ENCODE measurements at places on chromosomes 3 and 15.
A peak's percentile ranks its signal among the peaks of the same experiment; 100 is the strongest.

- no peak for DNase-seq
Observed at GRCh38 chr3:169667166-169668071, 3.9 kb upstream of the MECOM start.

GRCh38 chr3:98777286-98777685 is 14.1 kb downstream of the ST3GAL6 start:
- no peak for DNase-seq

GRCh38 chr15:67137951-67138848 is 72.8 kb downstream of the SMAD3 start:
- peak; percentile 44 for DNase-seq

- peak; percentile 61 for DNase-seq
Observed at GRCh38 chr15:65512807-65513416, 4.6 kb downstream of the DPP8 start.

- DNase-seq: no peak
Observed at GRCh38 chr3:129050556-129051295, 9.9 kb upstream of the GP9 start.

GRCh38 chr15:82064824-82065223 is 19.0 kb upstream of the MEX3B start:
- no peak for DNase-seq

DNA sequence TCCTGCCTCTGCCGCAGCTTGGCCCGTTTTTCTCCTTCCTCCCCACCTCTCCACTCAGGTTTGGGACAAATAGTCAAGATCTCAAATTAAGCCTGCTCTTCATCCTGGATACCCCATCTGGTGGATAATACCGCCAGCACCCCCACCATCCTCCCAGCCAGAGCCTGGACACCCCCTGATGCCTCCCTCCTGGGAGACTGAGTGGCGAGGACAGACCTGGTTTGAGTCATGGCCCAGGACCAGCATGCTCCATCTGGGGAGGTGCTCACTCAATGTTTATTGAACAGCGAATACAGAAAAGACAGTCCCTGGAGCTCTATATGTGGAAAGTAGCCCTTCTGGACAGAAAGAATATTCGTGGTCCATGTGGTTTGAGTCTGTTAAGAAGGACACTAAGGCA is 23.3 kb downstream of the CTSH start:
- DNase-seq: no peak

- DNase-seq: no peak
Observed at GRCh38 chr3:177598097-177598833, 401.0 kb upstream of the TBL1XR1 start.

GRCh38 chr3:184485906-184486305 is 75.7 kb upstream of the EPHB3 start:
- no peak for DNase-seq

DNA sequence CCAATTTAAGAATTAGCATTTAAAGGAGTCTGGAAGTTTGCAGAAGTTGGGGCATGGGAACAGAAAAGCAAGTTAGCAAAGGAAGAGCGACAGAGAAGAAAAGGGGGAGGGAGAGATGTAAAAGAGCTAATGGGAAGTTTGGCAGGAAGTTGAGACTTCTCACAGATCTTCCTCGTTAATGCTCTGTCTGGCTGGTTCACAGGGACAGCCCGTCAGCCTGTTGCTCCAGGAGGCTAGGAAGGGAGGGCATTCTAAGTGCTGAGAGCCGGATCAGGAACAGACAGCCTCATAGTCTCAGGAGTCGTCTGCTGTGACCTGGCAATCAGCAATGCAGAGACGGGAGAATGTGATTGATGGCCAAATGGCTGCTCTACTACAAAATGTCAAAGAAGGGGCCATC is 150.3 kb downstream of the AGBL1 start:
- no peak for DNase-seq

DNA sequence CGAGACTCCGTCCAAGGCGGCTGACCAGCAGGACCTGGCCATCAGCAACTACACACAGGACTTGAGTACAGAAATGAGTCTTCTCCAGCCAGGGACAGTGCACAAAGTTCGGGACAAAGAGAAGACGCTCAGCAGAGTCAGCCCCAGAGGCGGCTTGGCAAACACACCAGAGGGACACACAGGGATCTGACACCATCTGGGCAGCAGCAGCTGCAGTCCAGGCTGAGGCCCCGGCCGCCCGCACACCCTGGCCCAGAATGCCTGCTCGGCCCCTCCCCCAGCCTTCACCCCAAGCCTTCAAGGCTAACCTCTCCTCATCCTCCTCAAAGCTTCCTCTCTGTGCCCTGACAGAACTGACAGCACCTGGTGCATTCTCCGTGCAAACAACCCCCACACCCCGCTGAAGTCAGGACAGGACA is 61.1 kb downstream of the XXYLT1 start:
- DNase-seq: peak; percentile 78

- no peak for DNase-seq
Observed at GRCh38 chr3:47541583-47542108, 28.1 kb upstream of the ELP6 start.

GRCh38 chr3:118882353-118882947 is 152.2 kb downstream of the IGSF11 start:
- DNase-seq: peak; percentile 71

DNA sequence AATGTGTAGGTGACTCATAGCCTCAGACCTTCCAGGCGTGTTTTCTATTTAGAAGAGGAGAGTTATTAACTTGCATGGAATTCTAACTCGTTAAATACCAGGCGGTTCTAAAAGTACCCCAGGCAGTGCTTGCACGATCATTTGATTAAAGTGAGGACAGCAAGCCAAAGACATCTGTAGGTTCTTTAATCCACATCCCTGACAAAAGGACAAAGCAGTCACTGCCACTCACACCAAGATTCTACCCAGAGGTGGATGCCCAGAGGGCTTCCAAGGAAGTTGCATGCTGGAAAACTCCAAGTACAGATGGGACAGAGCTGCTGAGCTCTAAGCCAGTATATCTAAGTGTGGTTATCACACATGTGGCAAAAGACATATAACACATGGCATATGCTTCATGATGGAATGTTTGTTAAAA is 372.1 kb downstream of the ROBO2 start:
- DNase-seq: no peak

DNA sequence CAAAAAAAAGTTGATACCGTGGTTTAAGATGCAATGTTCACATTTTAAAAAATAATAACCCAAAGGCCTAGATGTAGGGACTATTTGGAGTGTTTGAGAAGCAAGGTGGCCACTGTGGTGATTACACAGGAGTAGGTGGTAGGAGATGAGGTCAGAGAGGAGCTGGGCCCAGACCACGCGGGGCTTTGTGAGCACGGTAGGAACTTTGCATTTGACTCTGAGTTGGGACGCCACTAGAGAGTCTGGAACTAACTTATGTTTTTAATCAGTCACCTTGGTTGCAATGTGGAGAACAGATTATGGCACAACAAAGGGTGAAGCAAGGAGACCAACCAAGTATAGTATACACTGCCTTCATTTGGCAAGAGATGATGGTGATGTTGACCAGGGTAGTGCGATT is 351.7 kb downstream of the MECOM start:
- DNase-seq: no peak

- DNase-seq: no peak
Observed at GRCh38 chr3:195269375-195270078, 1.4 kb downstream of the XXYLT1 start.

DNA sequence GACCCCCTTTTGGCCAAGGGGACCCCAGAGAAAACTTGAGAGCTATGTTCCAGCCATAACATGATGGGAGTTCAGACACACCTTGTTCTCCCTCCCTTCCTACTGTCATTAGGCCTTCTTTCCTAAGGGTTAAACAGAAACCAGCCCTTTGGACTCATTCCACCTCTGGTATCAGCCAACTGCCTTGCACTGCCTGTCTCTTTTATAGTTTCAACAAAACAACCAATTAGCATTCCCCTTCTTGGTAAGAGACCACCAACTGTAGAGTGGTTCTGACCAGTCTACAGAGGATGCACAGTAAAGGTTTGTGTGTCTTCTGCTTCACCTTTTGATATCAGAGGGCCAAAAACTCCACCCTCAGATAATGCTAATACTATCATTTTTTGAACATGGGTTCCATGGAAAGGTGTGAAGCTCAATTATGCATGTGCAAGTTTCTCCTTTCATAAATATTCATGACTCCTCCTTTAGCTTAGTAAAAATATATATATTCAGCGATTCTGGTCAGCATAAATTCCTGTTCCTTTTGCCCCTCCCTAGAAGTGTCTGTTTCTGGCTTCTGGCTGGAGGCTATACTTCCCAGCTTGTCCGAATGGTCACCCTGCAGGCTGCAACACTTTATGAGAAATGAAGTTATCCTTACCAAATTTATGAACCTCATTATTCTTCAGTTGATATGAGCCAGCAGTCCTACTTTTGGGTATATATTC is 55.9 kb downstream of the SERP1 start:
- DNase-seq: no peak

- no peak for DNase-seq
Observed at GRCh38 chr3:122824465-122825381, 29.9 kb downstream of the SLC49A4 start.

DNA sequence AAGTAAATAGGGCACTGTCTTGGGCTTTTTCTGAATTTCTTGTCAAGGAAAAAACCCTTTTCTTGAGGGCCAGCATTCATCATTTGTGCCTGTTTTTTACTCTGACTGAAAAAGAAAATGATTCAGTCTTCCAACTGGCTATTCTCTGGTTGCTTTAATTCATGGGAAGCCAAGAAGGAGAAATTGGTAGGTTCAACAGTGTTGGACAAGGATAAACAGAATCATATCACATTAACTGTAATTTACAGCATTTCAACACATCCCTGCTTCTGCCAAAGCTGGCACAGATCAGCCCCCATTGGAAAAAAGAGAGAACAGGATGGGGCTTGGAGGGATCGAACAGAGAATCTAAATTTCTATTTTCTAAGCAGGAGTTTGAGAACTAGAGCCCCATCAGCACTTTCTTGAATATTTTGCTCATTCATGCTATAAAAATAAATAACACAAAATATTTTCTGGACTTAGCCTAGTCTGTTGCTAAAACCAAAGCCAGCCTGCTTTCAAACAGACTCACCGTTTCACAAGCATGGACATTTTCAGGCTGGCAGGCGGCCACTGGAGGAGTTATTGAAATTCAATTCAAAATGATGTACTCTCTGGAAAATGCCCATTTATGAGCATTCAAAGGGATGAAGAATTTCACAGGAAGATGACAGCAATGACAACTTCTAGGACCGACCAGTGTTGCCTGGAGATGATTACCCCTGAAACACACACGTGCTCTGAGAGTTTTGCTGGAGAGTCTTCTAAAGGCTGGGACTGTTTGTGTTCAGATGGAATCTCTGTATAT is 181.2 kb downstream of the WNT5A start:
- DNase-seq: peak; percentile 56

DNA sequence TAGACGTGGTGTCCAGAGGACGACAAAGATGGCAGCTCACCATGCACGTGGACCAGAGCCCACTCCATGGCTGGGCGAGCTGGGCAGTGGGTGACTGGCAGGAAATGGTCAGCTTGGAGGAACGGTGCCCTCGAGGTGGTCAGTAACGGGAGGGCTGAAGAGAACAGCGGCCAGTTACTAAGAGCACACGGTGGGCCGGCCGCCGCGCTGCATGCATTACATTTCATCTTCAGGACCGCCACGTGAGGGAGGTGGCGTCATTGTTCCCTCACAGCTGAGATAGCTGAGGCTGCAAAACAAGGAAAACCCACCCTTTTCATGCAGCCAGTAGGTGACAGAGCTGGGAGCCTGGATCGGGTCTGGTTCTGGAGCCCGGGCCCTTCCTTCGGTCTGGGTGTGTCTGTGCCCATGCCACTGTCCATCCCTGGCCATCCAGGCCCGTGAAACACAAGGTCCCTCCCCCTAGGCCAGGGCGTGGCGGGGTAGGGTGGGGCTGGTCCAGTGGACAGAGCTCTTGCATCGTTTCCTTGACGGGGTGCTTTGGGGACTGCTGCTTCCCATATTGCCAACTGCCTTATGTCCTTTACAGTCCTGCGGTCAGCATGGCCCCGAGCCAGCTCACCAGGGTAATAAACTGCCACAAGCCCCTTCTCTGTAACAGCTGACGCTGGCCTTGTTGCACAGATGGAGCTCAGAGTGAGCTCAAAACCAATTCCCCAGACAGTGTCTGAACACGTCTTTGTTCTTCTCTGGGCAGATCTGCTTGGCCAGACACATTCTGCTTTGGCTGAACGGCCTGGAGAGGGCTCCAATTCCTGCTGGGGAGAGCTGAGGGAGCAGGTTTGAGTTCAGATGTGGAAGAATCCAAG is 51.8 kb downstream of the RGMA start:
- DNase-seq: peak; percentile 82

- no peak for DNase-seq
Observed at GRCh38 chr3:178768072-178768864, 232.0 kb downstream of the KCNMB2 start.

GRCh38 chr3:113148284-113148683 is 63.1 kb upstream of the BOC start:
- DNase-seq: no peak

DNA sequence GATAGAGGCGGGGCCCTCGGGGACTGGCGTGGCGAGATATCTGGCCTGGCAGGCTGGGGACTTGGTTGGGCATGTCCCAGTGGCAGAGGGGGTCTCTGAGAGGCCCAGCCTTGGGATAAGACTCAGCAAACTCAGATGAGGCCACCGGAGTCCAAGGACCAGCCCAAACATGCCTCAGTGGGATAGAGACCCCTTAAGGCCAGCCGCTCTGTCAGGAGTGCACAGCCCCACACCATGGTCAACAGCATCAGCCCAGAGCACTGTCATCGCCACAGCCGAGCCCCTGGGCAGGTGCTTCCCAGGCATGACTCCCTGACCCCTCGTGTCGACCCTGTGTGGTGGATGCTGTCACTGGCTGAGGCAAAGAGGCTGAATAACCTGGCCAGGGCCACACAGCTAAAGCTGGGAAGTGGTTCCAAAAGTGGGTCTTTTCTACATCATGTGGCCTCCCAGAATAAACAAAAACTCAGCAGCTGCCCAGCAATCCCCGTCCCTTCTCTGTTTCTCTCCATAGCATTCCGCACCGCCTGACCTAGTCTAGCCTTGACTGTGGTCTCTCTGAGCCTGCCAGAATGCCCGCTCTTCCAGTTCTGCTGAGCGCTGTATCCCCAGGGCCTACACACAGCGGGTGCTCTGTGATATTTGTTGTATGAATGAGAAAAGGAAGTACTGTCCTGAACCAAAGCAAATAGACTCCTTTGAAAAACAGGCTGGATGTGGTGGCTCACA is 15.1 kb downstream of the CTSH start:
- DNase-seq: no peak

- DNase-seq: no peak
Observed at GRCh38 chr3:47362701-47363100, 18.1 kb upstream of the PTPN23 start.

GRCh38 chr15:60720086-60720485 is 241.1 kb upstream of the ICE2 start:
- no peak for DNase-seq

DNA sequence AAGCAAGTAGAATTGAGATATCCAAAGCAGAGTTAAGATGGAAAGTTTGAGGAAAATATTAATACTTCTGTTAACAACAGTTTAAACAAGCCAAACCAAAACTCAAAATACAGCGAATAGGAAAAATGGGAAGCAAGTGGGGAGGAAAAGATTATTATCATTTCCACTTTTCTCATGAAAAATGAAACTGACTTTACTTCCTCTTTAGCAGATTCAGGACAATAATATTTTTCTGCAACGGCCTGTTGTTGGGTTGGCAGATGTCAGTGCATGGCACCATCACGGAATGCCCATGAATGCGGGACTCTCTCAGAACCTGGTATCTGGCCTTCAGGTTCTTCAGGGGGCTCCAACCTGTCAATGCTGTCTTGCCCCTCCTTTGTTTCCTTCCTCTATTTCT is 11.1 kb downstream of the ANKUB1 start:
- DNase-seq: no peak
